Right atrium auricular region (tissue), 2 donors: ENCODE measurements at places on chromosomes 3 and 15. TPM values are rescaled to one million over a fixed set of nuclear protein-coding genes. Genes with fewer than 3 reads are reported as not detected.

The SERPINI2 gene
- not detected for total RNA-seq

GRCh38 chr3:63947594-63947993 is 35.4 kb upstream of the SCAANT1 start:
- DNase-seq, result no peak

- no peak for DNase-seq
These were observed 888 bp downstream of the TMEM115 start for GRCh38 chr3:50358355-50358910.

GRCh38 chr15:38789566-38789965 is 225.0 kb upstream of the RASGRP1 start:
- DNase-seq, result no peak

DNA sequence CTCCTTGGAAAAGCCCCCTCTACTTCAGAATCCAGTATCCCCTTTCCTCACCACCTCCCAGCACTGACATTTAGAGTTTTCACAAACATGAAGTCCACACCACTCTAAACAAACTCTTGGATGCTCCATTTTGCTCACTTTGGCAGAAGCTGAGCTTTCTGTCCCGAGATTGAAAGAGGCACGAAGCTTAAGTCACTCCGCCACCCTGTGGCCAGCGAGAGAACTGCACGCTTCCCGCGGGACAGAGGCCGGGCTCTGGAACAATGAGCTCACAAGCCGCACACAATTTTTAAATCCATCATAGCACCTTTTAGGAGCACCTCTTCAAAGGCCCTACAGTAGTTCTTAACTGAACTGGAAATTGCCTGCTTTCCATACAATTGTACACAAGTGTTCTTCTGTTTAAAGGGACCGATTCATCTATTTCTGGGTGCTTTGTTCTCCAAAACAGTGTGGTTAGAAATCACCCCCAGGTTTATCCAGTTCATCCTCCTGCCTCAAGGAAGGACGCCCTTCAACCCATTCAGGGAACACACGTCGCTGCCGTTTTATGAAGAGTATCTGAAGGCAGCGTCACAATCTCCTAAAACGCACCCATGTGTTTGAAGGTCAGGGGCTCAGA is 226.1 kb downstream of the VPS13C start:
- DNase-seq, result peak; percentile 92

DNA sequence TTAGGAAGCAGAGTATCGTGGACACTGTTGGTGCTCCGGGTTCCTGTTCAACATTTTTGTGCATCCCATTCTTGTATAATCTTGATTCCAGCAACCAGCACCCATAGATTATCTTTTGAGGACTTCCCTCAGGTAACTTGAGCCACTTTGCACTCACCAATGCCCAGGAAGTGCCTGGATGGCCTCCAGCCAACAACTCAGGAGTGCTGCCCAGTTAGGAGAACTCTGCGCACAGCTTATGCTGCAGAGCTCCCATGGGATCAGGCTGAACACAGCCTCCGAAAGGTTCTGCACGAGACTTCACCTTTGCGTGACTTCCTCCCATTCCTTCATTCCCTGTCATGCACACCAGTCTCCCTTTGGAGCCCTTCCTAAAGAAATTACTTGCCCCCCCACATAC is 64.3 kb upstream of the LRRN1 start:
- DNase-seq, result no peak

The FBXO45 gene
- total RNA-seq, result 6.3 TPM

- no peak for DNase-seq
These were observed 95.7 kb upstream of the MCTP2 start for GRCh38 chr15:94135486-94136147.

The CACNA1D gene
- total RNA-seq, result 9.6 TPM

DNA sequence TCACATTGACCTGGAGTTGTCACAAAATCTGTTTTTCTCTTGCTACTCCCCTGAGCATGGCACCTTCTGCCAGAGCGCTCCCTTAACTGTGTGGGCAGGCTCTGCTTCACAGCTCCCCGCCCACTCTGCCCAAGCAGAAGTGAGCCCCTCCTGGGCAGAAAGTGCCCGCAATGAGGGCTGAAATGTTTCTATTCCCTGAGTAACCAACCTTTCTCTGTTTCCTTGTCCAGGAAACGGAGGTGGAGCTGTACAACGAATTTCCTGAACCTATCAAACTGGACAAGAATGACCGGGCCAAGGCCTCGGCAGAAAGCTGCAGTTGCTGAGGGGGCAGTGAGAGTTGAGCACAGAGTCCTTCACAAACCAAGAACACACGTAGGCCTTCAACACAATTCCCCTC is 66.3 kb upstream of the ACAD9 start:
- DNase-seq, result no peak

DNA sequence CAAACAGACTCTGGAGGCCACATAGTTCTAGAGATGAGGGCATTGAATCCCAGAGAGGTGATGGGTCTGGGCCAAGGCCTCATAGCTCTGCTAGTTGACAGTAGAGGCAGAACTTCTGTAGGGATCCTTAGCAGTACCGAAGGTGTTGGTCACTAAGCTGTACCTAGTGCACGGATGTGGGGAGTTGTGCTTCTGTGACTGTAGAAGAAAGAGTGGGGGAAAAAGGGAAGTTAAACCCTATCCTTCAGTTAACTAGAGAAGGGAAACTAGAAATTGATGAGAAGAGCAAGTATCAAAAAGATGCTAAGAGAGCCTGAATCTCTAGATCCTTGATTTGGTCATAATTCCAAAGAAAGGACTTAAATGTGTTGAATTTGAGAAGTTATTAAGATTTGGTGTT is 186.7 kb downstream of the NFKBIZ start:
- DNase-seq, result no peak

GRCh38 chr3:53109891-53110771 is 20.1 kb downstream of the RFT1 start:
- peak; percentile 69 for DNase-seq

- no peak for DNase-seq
These were observed 810 bp downstream of the TMEM62 start for GRCh38 chr15:43134157-43134635.

The PROS1 gene
- 94.0 TPM for total RNA-seq

DNA sequence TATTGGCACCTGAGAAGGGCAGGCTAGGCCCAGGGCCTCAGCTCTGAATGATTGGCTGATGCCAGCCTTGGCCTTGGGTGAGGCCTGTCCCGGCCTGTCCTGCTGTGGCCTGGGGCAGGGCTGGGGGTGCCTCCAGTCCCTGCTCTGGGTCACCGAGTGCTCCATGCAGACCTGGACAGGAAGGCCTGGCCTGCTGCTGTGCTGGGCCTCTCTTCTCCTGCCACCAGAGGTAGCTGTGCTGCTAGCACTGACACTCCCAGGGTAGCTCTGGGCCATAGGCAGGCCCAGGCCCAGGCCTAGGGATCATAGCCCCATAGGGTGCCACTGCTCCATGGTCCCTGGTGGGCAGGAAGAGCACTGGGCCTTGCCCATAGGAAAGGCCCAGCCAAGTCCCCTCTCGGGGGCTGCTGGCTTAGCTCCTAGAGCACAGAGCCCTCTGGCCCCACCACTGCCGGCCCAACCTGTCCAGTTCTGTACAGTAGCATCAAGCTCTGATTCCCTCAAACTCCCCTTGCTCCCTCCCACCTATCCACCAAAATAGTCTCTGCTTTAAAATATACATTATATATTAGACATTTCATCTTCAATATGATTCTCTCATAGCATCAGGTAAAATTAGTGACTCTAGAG is 18.2 kb downstream of the ABTB1 start:
- DNase-seq, result no peak

DNA sequence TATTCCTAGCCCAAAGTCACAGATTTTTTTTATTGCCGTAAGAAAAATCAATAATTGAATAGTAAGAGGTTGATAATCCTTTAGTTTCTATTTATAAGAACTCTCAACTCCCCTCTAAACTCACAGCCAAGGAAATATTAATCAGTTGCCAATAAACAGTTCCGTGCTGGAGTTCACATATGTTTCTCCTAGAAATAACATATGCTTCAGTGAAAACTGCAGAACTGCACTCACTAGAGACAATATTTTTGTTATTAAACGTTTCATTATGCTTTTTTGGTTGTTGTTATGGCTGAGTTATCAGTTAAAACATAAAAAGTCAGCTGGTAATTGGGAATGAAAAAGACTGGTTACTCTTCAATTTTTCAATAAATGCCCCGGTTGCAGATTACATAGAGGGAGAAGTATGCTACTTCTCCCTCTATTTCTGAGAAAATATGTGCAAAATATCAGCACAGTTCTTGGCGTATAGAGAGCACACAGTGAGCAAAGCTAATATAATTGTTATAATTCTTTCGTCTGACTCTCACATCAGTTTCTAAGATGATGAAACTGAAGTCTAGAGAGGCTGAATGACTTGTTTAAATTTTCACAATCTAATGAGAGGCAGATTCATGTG is 781.2 kb upstream of the GRM7 start:
- no peak for DNase-seq

GRCh38 chr3:35639254-35640186 is at the start of gene ARPP21:
ARPP21 (plus strand) TSS chr3:35639525; CDS start chr3:35681752, 42,227 bp downstream.
- no peak for DNase-seq

- DNase-seq, result no peak
These were observed 263.8 kb downstream of the ZBBX start for GRCh38 chr3:167116120-167116922.

GRCh38 chr15:85430406-85431204 is 50.2 kb downstream of the AKAP13 start:
- DNase-seq, result no peak

- no peak for DNase-seq
These were observed 447 bp upstream of the SHQ1 start for GRCh38 chr3:72848703-72849081.

The SPRED1 gene
- total RNA-seq, result 9.4 TPM

DNA sequence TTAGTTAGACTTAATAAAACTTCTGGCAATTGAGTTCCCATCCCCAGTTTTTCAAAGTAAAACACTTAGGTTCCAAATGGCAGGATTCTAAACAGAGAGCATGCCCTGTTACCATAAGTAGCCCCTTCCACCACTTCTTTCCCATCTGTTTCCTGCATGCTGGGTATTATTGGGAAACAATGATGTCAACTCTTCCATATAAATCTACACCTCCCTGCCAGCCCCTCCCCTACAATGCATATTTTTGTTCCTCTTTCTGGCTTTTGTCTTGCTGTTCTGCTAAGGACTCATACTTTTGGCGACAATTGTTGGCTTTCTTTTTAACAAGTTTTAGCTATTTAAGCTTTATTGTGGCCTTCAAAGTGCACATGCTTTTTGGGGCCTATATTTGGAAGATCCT is 11.1 kb downstream of the ARHGAP31 start:
- DNase-seq, result no peak

The GHSR gene
- not detected for total RNA-seq

DNA sequence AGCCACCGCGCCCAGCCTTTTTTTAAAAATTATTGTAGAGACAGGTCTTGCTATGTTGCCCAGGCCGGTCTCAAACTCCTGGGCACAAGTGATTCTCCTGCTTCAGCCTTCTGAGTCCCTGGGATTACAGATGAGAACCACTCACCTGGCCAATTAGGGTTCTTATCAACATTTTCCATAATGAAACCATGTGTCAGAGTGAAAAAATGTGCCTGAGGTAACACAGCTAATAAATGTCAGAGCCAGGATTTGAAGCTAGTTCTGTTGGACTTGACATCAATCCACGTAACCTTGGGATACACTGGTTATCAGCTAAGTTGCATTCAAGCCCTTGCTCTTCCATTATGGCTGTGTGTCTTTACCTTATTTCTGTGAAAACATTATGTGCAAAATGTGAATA is 29.1 kb downstream of the CHST14 start:
- no peak for DNase-seq

GRCh38 chr3:133887803-133888703 is 7.6 kb downstream of the RAB6B start:
- peak; percentile 52 for DNase-seq

The PRKCD gene
- total RNA-seq, result 11.1 TPM

DNA sequence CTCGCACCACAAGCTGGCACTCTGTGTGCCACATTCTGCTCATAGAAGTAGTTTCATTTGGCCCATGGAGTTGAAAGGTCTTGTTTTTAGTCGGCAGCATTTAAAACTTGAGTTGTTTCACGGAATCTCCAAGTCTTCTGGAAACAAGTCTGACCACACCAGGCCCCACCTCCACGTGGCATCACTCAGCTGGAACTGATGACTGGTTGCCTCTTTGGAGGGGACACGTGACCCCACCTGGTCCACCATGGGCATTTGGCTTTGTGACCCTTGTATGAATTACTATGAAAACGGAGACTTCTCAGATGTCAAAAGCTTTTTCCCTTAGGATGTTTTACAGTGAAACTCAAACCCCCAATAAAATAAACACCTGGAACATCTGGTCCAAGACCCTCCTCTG is 74.9 kb downstream of the NTRK3 start:
- no peak for DNase-seq

DNA sequence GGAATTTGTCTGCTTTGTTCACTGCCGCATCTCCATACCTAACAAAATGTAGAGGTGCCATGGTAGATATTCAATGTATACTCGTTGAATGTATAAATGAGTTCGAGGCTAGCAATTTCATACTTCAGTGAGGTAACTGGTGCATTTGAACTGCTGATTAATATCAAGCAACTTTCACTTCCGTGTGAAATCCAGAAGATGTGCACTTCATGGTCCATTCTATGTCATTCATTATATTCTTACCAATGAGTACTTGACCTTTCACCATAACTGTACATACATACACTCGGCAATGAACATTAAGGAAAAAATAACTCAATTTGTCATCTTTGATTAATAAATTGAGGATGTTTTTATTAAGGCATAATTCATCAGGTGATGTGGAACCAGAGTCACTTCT is 598.5 kb downstream of the ZNF385D start:
- DNase-seq, result no peak

DNA sequence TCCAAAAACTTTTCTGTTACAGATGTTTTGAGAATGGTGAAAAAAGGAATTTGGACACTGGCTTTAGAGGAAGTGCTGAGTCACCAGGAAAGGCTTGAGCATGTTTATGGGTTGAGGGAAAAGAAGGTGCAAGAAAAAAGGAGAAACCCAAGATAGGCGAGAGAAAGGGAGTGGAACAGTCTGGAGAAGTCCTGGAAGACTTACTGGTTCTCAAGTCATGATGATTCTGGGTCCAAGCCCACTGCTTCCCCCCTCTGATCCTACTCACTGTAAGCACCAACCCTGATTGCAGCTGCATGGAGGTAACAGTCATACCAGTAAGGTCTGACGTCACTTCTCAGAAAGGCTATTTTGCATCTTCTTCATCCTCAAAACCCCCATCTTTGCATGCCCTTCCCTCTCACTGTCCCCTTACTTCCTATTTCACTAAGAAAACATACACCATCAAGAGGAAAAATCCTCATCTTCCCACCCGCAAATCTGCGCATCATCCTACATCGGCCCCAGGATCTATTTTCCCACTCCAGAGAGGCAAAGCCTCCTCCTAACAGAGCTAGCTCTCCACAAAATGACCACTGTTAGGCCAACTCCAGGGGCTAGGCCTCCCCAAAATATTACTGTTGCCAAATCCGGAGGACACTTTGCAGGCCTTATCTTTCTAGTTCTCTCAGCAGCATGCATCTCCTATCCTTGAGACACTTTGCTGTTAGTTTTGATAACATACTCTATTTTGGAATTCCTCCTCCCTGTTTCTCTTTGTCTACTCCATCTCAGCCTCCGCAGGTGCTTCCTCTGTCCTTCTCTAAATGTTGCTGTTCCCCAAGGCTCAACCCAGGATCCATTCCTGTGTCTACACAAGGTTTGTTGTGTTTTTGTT is 3.2 kb upstream of the ATP13A3 start:
- peak; percentile 55 for DNase-seq

GRCh38 chr3:27360113-27361078 is 8.8 kb downstream of the NEK10 start:
- no peak for DNase-seq
